ENCODE measurements at places on chromosomes 2 and 18.
A peak's percentile ranks its signal among the peaks of the same experiment; 100 is the strongest.

DNA sequence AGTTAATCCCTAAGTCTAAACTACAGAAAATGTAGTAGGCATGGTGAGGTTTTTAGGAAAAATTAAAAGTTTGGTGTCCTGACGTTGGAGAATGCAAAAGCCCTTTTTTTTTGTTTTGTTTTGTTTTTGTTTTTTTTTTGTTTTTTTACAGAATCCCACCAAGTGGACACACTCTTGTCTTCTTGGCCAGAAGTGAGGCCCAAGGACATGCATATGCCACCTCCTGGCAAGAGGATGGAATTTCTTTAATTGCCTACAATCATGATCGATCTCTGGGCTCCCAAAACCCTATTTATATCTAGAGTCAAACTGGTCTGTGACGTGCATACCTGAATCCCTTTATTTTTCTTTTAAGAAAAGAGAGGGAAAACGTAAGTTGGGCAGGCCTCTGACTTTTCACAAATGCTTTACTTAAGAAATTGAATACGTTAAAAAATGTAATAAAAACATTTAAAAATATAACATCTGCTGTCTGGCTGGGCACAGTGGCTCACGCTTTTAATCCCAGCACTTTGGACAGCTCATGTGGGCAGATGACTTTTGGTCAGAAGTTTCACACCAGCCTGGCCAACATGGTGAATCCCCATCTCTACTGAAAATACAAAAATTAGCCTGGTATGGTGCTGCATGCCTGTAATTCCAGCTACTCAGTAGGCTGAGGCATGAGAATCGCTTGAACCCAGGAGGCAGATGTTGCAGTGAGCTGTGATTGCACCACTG lies 502.7 kb downstream of the CBLN2 start:
- no peak for DNase-seq

GRCh38 chr2:84273406-84273805 lies 185.7 kb downstream of the SUCLG1 start:
- DNase-seq, result no peak

- DNase-seq, result peak; percentile 42
These were observed 172.2 kb upstream of the RASGRP3 start for GRCh38 chr2:33304032-33304864.

DNA sequence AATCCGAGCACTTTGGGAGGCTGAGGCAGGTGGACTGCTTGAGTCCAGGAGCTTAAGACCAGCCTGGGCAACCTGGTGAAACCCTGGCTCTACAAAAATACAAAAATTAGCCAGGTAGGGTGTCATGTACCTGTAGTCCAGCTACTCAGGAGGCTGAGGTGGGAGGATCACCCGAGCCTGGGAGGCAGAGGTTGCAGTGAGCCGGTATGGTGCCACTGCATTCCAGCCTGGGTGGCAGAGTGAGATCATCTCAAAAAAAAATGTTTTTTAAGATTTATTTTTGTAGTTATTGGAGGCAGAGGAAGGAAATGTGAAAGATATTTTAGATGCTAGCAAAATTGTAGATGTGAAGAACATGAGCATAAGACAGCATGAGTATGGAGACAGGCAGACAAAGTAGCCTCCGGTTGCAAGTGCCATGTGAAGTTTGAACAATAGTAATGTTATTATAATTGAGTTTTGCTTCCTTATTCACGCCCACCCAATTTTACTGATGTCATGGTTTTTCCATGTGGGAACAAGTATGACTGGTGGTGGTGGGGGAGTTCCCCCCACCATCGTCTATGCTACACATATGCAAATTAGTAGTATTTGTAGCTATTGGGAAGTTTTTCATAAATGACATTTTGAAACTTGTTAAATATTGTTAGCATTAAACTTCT lies 18.0 kb downstream of the REL start:
- no peak for DNase-seq

DNA sequence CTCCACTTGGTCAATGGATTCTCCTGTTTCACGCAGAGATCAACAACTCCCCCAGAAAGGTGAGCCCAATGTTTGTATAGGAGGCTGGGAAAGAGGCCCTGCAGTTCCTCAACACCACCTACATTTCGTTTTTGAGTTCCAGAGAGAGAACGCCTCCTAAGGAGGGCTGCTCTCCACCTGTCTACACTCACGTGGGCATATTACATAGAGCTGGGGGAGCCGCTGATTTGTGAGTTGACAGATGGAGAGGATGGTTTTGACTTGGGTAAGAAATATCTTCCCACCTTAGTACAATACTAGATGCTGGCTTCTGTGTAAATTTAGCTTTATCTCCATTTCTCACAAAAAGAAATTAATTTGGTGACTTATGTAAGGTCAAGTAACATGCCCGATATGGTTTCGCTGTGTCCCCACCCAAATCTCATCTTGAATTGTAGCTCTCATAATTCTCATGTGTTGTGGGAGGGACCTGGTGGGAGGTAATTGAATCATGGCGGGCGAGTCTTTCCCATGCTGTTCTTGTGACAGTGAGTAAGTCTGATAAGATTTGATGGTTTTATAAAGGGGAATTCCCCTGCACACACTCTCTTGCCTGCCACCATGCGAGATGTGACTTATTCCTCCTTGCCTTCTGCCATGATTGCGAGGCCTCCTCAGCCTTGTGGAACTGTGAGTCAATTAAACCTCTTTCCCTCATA lies 274.5 kb upstream of the PXDN start:
- no peak for DNase-seq

DNA sequence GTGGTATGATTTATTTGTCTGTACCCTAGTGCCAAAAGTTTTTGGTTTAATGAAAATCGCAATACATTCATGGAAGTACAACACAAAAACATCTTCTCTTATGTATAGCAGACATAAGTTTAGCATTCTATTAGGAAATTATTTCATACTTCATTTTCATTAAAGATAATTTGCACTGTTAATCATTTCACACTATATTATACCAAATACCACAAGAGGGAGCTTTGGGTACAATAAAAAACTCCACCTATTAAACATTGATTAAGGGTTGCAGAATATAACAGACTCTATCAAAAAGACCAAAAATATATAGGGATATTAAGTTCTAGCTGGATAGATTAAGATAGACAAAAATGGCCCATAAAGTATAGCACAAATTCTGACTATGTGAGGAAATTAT lies 79.0 kb downstream of the SLC66A3 start:
- DNase-seq, result no peak

GRCh38 chr2:165633431-165633830 lies 160.6 kb downstream of the GALNT3 start:
- no peak for DNase-seq

GRCh38 chr2:48397281-48397680 lies 132.7 kb upstream of the STON1 start:
- peak; percentile 71 for DNase-seq

GRCh38 chr2:45905632-45905958 lies 254.1 kb downstream of the PRKCE start:
- DNase-seq, result peak; percentile 8

GRCh38 chr18:11096411-11096810 lies 53.0 kb downstream of the PIEZO2 start:
- no peak for DNase-seq

- no peak for DNase-seq
These were observed 87.7 kb downstream of the LIMS1 start for GRCh38 chr2:108621687-108622681.

GRCh38 chr2:230942920-230943896 lies 18.2 kb upstream of the GPR55 start:
- DNase-seq, result no peak

DNA sequence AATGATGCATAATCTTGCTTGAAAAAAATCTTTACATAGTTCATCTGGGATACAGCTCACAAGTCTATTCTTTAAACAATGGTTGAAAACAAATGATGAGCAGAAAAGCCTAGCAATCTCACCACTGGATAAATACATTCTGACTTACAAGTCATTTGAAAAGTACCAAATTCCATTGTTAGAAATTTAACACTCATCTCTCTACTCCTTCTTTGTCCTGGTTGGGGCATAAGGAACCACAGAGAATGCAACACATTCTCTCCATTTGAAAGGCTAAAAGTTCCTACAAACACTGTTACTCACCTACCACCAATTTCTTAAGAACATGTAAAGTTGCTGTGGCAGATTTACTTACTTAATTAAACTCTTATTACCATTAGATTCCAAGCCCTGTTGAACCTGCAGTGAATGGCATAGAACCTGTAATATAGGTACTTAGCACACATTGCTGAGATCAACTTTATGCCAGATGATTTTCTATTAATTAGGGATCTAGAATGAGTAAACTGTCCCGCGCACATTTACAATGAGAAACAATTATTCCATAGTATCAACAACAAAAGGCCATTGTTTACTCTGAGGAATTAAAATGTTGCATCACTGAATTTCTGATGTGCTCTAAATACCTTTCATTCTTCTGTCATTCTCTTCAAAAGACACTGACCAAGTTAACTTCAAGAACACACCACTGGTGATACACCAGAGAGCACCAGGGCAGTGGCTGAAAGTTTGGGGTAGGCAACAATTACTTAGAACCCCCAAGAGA lies 69.6 kb downstream of the CABYR start:
- no peak for DNase-seq

GRCh38 chr18:3649135-3649632 lies 199.2 kb downstream of the TGIF1 start:
- no peak for DNase-seq
